ENCODE measurements at places on chromosomes 16 and 17.

GRCh38 chr16:2388875-2389433 lies 40.3 kb upstream of the CCNF start:
- peak; percentile 95 for DNase-seq

DNA sequence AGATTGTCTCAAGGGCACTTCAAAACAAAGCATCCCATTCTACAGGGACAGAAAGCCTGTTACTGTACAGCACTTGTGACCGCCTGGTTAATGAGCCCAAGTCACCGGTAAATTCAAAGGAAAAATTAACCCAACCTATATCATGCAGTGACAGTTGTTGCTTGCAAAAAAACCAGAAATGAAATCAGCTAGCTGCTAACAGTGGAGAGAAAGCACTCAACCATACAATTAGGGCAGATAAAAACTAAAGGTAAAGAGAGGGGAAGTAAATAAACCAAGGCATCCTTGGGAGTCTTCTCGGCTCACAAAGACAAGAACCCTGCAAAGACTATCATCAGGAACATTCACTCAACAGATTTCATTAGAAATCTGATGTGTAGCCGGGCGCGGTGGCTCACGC lies 5.9 kb downstream of the RETREG3 start:
- no peak for DNase-seq

GRCh38 chr17:35747540-35748017 lies 5.5 kb downstream of the GAS2L2 start:
- DNase-seq = peak; percentile 71

- no peak for DNase-seq
These were observed 111.9 kb upstream of the TNRC6C start for GRCh38 chr17:77846531-77847085.

DNA sequence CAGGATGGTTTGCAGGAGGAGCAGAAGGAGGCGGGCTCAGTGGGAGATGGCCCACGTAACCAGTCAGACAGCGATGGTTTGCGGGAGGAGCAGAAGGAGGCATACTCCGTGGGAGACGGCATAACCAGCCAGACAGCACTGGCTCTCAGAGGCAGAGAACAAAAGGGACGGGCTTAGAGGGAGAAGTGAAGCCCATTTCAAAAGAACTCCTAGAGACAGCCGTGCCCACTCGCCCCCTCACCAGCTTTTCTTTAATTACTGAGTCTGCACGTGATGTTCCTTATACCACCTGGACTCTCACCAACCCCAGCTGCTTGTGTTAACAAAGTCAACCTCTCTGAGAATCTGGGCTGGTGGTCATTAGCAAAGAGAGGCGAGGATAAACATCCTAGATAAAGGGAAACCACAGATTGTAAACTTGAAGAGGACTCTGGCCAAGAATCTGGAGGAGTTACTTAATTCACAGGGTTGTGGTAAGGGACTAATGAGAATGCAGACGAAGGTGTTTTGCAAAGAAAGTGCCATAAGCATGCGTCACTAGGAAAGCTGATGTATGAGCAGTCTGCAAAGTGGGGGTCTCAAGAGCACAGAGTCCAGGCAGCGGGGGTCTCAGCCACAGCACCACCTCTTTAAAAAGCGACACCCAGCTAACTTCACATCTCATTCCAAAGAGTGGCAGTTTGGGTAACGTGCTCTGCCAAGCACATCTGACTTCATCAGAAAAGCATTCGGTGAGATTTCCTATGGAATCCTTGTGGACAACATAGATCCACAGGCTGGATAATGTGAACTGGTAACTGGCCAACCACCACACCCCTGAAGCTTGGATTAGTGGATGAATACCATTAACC lies 51.7 kb downstream of the NXN start:
- DNase-seq = no peak

DNA sequence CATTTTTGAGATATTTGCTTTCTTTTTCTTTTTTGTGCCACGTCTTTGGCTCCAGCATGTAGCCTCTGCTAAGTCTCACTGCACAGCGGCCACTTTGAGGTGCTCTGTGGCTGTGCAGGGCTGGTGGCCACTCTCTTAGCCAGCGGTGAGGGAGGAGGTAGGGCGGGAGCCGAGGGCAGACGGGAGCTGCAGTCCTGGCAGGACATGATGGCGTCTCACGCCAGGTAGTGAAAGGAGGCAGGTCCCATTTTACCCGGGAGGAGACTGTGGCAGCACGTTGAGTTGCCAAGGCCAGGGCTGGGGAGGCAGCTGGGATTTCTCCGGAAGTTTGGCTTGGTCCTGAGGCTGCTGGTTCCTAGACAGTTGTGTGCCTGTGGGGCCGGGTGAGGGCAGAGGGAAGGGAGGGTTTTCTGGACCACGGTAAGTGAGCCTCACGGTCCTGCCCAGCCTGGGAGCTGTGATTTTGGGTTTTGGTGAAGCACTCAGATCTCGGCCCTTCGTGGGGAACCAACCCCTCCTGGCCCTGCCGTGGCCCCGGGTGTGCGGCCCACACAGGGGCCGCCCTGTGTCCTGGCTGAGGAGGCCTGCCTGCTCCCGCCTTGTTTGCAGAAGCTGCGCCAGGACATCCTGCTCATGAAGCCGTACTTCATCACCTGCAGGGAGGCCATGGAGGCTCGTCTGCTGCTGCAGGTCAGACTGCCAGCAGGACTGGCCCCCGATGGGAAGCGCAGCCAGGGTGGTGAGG lies 14.4 kb downstream of the DEF8 start:
- DNase-seq = no peak

DNA sequence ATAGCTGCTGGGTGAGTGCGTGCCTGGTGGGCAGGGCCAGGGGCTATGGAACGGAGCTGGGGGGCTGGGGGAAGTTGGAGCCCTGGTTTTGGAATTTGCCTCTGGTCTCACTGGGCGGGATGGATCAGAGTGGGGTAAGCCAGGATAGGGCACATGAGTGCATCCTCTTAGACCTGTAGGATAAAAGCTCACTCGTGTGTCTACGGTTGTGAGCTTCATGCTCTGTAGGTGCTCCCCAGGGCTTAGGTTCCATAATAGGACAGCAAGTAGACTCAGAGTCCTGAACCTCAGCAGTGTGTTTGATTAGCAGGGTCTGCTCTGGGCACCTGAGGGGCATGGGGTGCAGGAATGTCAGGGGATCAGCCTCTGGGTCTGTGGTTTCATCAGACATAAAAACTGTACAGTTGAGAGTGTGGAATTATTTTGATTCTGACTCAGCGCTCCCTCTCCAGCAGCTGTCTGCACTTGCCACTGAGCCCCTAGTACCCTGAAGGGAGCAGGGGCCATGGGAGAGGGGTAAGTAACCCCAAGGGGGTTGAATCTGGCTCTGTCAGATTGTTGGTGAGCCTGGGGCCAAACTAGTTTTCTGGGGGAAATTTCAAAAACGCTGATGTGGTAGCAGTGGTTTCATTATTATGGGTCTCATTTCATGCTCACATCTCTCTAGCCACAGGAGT lies 84.2 kb upstream of the LGALS9 start:
- DNase-seq = no peak

GRCh38 chr17:5097101-5097834 lies 14.4 kb downstream of the ZNF232 start:
- peak; percentile 95 for DNase-seq

- DNase-seq = no peak
These were observed 110.6 kb upstream of the PLCG2 start for GRCh38 chr16:81668243-81669097.

DNA sequence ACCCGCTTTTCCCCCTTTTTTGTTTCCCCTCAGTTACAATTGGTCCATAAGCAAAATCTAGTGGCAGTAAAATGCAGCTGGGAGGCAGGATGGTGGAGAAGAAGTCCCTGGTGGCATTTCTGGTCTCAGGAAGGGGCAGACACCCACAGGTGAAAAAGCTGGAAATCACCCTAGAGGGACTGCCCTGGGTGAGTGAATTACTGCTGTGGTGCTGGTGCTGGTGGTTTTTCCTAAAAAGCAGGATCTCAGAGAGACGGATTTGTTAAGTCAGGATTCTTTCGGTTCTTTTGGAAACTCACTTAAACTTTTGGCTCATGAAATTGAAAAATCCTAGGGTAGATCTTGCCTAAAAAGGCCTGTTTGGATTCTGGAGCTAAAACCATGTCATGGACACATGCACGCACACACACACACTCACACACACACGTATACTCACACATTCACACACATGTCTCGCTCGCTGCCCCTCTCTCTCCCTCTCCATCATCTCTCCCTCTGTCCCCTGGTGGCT lies 65.8 kb downstream of the NKD1 start:
- no peak for DNase-seq

DNA sequence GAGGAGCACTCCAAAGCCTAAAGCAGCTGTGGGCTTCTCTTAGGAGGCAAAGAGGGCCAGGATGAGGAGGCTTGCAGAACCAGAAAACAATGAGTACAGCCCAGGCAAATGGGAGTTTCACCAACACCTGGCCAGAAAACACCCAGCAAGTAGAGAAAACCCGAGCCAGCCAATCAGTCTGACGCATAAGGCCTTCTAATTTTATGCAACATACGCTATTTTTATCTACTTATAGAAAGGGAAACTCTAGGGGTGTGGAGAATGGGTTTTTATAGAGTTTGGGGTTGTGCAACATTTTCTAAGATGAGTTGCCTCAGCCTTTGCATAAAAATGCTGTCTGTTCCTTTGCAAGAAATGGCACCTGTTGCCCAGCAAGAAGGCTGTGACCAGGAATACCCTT lies 529.0 kb upstream of the CDH5 start:
- no peak for DNase-seq

GRCh38 chr17:78655251-78655940 lies 78.2 kb upstream of the DNAH17 start:
- no peak for DNase-seq

DNA sequence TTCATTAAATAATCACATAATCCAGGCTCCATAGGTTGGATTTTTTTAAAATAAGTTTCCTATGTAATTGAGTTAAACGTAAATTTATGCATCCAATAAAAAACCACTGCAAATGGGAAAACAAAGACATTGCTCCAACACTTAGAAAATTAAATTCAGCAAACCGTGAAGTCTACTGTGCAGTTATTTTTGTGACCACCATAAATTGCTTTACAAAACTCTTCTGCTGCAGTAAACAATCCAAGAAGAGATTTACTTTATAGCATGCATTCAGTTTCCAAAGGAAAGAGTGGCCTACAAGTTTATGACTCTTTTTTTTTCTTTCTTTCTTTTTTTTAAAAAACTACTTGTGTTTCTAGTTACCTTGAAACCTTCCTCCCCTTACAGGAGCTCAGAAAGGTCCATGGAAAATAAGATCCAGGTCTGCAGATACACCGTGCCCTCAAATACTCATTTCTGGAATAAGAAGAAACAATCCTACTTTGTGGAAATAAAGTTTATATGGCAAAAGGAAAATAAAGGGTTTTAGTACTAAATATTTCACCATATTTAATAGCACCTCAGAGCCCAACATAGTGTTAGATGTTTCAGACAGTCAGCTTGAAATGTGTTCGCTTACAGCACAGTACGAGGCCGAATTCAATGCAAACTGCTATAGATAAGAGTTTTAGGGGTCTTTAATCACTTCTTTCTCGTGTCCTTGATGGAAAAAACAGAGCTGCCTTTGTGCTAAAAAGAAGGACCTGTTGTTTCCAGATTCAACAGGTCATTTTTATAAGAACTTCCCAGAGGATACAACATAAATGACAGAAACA lies 3.2 kb downstream of the HS3ST3A1 start:
- no peak for DNase-seq

DNA sequence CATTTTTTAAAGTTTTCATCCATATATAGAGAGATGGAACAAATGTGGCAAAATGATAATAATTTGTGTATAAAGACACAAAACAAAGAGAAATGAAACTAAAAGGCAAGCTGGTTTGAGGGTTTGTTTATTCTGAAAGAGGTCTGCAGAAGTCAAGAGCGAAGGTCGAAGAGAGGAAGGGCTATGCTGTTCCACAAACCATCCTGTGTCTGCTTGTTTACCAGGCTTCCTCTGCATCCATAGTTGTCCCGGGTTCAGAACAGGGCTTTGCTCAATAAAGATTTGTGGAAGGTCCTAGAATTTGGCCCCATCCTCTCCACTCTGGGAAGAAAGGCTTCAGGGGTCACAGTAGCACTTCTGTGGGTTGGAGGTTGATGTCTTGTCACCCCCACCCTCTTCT lies 2.4 kb upstream of the MARVELD3 start:
- DNase-seq = no peak

DNA sequence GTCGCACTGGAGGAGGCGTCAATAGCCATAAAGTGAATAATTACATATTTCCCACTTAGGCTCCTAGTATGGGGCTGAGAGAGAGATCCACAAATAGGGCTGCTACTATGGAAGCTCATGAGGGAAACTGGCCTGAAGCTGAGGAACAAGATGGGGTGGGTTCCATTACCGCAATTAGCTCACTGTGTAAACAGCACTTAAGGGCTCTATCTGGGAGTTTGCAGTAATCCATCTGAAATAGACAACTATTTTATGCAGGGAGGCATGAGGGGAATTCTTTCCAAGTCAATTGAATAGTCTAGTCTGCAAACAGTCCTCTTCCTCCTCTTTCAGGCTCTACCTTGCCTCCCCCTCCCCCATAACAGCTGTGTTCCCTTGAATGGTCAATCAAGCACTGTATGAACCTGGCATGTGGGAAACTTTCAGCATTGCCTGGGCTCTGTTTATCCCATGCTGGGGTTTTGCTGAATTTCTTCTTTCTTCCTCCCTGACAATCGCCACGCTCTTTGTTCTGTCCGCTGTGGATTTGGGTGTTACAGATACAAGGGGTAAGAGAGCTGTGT lies 56.1 kb upstream of the MAF start:
- no peak for DNase-seq

- DNase-seq = peak; percentile 48
These were observed 23.7 kb downstream of the ITPRIPL2 start for GRCh38 chr16:19137201-19138128.

DNA sequence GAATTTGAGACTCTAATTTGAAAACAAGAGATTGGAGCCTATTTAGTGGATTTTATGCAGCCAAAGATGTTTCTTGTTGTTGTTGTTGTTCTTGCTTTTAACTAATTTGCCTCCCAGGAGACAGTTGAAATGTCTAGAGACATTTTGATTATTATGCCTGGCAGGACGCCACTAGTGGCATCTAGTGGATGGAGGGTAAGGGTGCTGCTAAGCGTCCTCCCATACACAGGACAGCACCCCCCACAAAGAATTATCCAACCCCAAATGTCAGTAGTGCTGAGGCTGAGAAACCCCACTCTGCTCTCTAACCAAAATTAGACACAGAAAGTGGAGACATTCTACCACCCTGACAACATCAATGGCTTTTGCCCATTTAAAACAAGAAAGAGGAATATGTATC lies 15.4 kb upstream of the HSBP1 start:
- no peak for DNase-seq

All from NCI-H146 (cell line).